Spinal cord (tissue), 10 donors: ENCODE measurements at places on chromosomes 16 and 17.

DNA sequence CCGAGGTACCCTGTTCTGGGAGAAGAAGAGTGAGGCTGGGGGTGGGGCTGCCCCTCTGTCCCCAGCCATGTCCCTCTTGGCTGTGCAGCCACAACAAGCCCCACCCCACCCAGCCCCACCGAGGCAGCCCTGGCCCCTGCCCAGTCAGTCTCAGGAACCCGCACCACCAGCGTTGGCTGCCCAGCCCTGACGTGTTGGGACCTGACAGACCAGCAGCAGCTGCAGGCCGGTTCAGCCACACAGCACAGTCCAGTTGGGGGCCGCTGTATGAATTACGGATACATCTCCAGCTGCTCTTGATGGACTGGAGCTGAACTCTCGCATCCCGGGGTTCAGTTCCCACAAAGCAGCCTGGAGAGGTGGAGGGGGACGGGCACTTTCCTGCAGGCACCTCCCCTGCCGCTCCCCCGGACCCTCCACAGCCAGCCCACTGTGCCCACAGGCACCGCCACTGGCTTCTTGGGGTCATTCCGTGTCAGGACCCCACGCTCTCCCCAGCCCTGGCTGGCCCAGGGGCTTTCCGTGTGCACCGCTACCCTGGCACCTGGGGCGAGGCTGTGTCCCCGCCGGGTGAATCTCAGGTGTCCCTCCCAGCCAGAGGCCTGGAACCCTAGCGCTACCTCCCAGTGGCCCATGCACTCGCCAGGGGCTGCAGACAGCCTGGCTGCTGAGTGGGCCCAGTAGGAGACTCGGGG is 7.1 kb downstream of the CDH15 start:
- no peak for DNase-seq

DNA sequence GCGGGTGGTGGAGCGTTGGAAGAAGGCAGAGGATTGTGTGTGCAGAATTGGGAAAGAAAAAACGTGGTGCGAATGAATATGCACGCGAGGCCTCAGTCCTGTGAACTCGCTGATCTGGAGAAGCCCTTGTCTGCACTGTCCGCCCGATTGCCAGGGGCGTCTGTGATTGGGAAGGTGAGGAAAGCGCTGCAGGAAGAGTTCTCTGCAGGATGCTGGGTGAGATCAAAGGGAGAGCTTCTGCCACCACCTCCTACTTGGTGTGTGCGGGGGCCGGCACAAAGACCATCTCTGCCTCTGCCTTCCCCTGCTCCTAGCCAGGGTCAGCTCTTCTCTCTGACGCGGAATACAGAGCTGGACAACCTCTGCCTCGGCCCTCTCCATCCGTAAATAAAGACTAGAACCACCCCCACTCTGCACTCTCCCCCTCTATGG is 841 bp upstream of the RAB5C start:
- DNase-seq: no peak

DNA sequence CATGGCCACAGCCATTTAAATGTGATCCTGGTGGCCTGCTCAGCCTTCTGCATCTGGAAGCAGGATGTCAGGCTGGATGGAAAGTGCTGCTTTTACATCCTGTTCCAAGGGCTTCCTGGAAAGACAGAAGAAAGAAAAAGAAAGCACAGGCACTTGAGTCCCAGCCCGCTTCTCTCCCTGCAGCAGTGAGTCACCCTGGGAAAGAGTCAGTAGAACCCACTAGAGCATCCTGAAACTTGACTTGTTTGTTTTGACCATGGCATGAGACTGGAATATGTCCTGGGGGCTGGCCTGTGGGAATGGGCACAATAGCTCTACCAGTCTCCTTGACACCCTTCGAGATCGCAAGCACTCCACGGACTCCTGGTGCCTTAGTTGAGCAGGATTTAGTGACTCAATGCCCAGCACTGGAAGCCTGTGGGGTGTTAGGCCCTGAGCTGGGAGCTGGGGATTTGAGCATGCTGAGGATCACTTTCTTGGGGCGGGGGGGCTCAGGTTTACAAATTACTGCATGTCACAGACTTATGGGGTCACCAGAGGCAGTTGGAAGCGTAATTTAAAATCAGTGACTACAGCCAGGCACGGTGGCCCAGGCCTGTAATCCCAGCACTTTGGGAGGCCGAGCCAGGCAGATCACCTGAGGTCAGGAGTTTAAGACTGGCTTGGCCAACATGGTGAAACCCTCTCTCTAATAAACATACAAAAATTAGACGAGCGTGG is 22.1 kb upstream of the GNA13 start:
- DNase-seq: no peak

DNA sequence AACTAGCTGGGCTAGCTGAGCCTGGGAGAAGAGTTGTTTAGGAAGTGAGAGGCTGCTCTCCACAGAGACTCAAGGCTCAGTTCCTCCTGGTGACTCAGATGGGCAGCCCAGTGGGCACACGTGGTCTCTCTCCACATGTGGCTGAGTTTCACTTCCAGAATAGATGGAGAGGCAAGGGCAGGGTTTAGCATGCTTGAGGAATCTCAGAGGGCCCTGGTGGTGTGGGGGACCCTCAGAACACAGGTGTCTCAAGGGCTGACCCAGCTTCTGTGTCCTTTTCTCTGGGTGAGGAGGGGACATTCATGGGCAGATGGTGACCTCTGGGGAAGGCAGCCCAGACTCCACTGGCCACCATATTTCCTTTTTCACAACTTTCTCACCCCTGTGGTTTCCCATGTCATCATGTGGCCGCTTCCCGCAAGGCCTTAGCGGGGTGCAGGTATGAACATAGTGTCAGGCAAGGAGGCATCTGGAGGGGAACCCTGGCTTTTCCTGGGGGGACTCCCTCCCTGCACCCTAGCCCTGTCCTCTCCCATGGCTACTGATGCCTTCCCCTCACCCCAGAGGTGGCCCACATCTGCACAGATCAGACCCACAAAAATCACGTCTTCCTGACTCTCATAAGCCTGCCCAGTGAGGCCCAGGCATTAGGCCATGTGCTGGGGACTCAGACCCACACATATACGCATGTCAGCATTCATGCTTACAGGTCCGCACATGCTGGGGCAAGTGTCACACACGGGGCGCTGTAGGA is 3.3 kb downstream of the GRN start:
- no peak for DNase-seq

DNA sequence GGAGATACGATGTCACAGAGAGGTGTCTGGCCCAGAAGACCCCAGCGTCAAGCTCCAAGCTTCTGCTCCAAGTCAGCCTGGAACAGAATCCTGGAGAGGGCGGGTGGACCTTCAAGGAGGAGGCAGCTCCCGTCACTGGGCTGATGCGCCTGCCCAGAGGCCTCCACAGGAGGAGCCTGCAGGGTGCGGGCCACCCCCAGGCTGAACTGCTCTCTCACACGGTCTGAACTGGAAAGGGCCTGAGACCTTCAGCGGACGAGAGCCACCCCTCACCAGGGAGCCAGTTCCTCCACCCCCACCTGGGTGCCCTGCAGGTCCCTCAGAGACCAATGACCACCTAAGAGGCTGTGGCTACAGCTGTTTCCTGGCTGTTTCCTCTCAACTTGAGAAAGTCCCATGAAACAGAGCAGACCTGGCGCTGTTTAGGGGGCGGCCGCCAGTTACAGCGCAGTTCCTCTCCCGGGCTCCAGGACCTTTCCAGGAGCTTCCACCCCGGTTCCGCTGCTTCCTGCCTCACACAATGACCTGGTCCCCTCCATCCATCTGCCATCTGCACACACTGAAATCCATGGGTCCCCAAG is 36.0 kb upstream of the KLHDC4 start:
- no peak for DNase-seq

DNA sequence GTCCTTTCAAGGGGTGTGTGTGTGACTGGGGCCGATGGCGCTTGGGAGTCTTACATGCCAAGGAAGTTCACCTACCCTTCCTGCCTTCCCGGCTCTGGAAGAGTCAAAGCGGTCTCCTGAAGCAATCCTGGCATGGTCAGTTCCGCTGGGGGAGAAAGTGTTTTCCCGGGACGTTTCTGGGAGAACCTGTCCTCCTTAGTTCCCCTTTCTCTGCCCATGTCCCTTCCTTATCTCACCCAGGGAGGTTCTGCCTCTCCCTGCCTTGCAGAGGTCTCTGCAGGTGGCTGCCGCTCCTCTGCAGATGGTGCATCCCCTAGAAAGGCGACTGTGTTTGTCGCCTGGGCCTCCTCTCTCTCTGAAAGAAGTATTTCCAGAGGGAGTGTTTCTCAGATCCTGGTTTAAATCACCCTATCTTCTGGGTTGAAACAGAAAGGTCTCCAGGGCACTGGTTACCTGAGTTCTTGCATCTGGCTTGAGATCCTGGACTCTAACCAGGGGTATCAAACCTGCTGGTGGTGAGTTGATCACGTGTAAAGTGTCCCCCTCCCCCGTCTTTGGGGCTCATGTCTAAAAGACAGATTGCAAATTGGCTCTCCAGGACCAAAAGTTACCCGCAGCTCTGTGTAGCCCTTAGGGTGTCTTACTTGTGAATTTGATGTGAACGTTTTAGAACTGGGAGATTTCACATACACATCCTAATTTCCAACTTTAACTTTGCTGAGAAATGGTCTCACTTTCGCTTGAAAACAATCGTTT is 1.9 kb downstream of the PRKCB start:
- DNase-seq: no peak

- DNase-seq: no peak
Observed at GRCh38 chr17:54933921-54934320, 33.3 kb downstream of the TOM1L1 start.

DNA sequence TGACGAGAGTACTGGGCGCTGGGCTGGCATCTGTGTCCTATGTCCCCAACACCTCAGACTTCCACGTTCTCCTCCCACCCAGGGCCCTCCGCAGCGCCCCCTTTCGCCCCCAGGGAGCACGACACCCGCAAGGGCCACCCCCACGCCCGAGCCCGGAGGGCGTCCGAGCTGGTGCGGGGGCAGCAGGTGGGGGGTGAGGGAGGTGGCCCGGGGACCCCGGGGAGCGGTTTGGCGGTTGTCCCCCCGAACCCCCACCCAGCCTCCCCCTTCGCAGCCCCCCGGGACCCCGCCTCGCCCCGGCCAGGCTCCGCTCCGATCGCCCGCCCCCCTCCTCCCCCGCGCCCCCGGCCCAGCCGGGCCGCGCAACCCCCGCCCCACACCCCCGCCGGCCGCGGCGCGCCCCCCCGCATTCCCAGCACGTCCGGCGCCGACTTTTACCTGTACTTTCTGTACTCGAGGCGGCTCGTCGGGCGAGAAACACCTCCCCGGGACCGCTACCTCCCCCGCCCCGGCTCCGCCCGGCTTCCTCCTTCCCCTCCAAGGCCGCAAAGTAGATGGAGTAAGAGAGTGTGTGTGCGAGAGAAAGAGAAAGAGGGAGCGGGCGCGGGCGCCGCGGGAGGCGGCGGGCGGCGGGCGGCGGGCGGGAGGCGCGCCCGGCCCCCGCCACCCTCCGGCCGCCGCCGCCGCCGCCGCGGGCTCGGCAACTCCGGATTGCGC is 901 bp downstream of the CDYL2 start:
- DNase-seq: peak; percentile 53

GRCh38 chr17:45430738-45431530 is 1.7 kb downstream of the ARHGAP27 start:
- no peak for DNase-seq

DNA sequence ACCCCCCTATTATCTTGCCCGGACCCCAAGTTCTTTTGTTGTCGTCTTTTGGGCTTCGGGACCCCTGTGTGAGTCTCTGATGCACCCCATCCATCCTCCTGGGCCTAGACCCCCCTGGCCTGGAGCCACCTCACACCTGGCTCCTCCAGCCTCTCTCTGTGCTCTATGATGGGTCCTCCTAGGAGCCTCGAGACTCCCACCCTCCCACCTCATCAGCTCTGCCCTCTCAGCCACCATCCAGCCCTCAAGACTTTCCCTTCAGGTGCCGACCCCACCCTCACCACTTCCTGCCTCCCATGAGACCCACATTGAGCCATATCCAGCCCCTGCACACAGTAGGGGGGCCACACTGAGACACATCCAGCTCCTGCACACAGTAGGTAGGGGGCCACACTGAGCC is 8.7 kb upstream of the ATP2A3 start:
- DNase-seq: no peak

DNA sequence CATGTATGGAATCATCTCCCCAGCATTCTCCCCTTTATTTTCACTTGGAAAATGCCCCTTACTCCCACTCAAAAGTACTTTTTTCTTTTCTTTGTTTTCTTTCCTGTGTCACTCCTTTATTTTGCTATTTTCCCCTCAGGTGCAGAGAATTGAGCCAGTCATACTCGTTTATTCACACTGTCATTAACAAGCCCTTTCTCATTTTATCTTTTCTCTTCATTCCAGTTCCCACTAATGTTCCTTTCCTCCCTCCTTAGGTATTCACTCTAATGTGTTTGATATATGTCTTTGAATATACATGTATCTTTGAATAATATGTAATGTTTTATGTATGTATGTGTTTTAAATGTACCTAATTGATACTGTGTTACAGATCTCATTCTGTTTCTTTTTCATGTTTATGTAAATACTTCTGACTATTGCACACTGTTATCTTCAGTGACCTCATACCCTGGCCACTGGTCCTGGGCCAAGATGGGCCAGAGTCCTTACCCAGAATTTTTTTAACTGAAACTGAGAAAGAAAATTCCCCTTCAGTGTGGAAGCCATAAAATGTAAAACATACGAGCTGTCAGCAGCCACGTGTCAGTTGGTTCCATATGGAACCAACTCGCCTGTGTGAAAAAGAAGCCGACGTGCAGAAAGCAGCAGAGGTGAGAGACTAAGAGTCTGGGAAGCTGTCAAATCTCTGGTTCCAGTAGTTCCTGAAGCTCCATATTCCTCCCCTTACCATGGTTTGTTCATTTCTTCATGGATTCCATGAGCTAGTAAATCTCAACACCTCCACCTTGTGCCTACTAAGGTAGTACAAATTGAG is 5.8 kb downstream of the SRR start:
- DNase-seq: no peak

- DNase-seq: no peak
Observed at GRCh38 chr17:29618272-29619065, 4.2 kb downstream of the CORO6 start.

DNA sequence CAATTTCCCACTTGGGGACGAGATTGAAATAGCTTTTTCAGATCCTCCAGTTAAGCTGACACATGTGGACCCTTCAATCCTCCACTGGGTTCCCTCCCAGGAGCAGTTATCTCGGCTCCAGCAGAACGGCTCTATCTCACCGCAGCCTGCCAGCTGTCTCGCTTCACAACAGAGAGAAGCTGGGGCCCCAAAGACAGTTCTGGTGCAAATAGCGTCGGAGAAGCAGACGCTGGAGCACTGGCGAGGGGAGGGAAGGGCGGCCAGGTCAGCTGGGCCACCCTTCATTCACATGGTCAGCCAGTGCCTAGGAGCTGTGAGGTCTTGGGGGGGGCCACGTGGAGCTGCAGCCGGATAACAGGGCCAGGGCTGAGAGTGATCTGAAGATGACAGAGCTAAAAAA is 141.3 kb upstream of the SDK2 start:
- DNase-seq: no peak
